ENCODE measurements at places on chromosomes 5 and 9.

GRCh38 chr5:106423109-106423897 is 1247.4 kb downstream of the EFNA5 start:
- no peak for DNase-seq

GRCh38 chr5:59617186-59617771 is 276.2 kb downstream of the PDE4D start:
- no peak for DNase-seq

- peak; percentile 91 for DNase-seq
These were observed 36.5 kb downstream of the PALM2AKAP2 start for GRCh38 chr9:109816490-109816889.

- no peak for DNase-seq
These were observed 270.2 kb downstream of the FSTL4 start for GRCh38 chr5:133341915-133342710.

DNA sequence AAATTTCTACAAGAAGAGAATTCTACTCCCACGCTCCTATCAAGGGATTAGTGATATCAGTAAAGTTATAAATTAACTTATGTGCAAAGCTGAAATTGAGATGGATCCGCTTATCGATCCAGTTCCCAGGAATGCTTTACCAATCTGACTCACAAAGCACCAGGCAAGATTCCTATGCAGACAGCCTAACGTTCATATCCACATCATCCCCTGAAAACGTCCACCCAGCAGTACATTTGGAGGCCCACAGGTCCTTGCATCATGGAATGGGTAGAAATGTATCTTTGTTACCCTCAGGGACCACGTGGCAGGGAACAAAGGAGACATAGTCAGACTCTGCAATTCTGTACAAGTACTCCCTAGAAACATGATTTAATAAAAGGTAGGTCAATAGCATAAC is 147.4 kb downstream of the ESM1 start:
- DNase-seq: no peak

DNA sequence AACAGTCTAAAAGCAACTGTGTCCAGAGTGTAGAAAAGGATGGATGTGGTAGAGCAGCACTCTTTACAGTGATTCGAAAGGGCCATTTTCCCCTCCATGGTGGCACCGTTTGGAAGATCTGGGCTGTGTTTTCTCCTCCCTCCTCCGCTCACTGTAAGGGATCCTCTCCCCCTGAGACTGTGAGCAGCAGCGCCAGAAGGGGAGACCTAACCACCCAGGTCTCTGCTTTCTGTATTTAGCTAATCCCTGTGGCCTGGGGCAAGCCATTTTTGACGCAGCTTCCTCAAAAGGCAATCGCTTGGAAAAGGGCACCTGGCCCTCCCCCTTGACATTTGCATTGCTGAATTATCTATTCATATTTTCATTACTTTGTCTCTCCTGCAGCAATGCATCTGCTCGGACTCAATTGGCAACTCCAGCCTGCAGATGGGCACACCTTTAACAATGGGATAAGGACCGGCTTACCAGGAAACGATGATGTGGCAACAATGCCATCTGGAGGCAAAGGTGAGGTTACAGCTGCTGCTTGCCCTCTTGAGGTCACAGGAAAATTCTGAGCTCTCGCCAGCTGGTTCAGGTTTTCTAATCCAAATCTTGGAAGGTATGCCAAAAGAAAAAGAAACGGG is 244.3 kb upstream of the WWC1 start:
- DNase-seq: peak; percentile 70

DNA sequence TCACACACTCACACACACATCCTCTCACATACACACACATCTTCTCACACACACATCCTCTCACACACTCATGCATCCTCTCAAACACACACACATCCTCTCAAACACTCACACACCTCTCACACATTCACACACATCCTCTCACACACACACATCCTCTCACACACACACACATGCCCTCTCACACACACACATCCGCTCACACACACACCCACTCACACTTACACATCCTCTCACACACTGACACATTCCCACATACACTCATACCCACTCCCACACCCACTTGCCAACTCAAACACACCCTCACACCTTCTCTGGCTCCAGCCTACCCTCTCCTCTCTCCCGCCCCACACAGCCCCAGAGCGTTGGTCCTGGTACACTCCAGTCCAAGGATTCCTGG is 127.9 kb upstream of the SLC30A5 start:
- DNase-seq: no peak

- DNase-seq: no peak
These were observed 353.4 kb downstream of the TLE1 start for GRCh38 chr9:81335879-81336421.

DNA sequence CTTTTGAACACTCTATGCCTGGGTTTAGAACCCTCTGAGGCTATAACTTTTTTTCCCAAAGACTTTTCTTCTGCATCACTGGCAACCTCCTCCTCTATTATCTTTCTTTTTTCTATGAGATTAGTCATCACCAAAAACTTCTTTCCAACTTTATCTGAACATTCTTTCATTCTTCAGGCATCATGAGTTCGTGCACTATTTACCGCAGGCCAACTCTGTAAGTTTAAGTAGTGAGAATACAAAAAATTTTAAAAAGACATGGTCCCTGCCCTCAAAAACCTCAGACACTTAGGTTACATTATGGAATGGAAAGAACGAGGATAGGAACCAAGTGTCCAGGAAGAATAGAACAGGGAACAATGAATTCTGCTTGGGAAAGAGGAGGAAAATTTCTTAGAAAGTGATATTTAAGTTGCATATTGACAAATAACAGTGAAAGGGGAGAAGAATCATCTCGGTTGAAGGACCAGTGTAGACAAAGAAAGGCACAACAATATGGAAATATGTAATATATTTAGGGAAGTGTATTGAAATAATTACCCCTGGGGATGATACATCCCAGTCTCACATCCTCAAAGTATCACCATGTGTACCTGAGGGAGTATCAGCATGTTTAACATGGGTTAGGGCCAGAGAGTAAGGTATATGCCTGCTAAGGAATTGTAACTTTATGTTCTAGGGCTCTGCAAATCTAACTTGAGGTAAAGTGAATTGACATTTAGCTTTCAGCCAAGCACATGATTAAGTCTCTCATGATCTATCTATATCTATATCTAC is 196.5 kb upstream of the NREP start:
- peak; percentile 58 for DNase-seq

GRCh38 chr5:67215519-67216471 is 19.2 kb upstream of the CD180 start:
- DNase-seq: no peak

DNA sequence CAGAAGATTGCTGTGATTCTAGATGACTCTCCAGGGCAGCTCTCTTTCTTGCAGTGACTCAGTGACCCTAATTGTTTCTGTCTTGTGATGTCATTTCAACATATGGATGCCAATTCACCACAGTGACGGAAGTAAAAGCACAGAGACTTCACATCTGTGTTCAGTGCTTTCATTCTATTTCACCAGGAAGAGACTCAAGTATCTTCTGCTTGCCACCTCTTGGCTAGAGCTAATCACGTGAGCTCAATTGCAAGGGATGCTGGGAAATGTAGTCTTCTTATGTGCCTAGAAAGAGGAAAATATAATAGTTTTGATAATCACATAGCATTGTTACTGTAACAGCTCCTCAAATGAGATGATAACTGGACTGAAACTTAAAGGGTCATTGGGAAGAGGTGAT is 453.3 kb upstream of the KLF4 start:
- DNase-seq: no peak

- DNase-seq: no peak
These were observed 100.4 kb upstream of the SEMA6A start for GRCh38 chr5:116674881-116675625.

DNA sequence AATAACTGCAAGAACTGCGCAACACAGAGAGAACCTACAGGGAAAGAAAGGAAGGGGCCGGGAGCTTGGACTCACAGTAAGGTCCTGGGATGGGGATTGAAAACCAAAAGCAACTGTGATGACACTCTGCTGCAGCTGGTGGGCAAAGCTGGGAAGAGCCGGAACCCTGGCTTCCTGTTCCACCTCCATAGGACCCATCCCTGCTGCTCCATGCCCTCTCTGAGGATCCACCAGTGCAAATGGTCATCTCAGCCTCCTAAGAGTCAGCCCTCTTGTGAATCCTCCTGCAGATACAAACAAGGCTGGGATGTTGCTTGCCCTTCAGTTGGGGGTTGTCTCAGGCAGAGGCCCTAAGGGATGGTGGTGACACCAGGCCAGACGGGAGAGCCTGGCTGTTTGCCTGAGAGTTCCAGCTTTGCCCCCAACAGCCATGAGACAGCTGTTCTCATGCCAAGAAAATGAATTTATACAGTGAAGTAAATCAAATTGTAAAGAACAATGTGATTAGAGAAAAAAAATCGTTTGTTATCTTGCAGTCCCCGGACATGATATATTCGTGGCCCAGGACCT is 90.8 kb downstream of the TENT4A start:
- DNase-seq: no peak

- DNase-seq: no peak
These were observed 103.5 kb downstream of the ACER2 start for GRCh38 chr9:19512103-19512832.

- no peak for DNase-seq
These were observed 367.9 kb upstream of the ADAMTSL1 start for GRCh38 chr9:18106006-18106560.

DNA sequence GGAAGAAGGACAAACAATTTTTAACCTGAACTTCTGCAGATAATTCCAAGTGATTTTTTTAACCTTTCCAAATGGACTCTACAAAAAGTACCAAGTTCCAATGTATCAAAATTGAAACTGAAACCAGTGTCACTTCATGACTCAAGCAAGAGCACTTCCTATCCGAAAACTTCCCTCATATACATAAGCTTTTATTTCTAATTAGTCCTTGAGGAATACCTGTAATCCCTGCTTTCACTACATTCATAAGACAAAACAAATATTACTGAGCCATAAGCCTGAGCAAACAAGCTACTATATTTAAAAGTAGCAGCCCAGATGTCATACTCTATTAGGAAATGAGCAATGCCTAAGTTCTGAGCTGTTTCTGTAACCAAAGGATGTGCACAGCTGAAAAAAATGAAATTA is 224.4 kb downstream of the EBF1 start:
- no peak for DNase-seq

DNA sequence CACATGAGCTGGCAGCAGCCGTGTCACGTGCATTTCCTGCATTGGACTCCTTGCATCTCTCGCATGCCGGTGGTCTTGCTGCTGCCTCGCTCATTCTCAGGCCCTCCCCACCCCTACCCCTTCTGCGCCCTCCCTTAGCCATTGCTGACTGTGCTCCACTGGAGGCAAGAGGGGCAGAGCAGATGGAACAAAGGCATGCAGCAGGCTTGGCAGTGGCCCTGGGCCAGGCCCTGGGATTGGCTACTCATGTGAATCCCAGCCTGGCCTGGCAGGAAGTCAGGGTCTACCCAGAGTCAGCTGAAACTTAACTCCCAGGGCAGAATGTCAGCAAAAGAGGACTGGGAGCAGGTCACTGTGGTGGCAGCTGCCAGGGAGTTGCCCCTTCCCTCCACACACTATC is 62.3 kb downstream of the TSTD2 start:
- DNase-seq: no peak
